WTC11 (cell line): ENCODE measurements at places on chromosomes 5 and 9. TPM values are rescaled to one million over a fixed set of nuclear protein-coding genes. Genes with fewer than 3 reads are reported as not detected.

Gene TEK
- 2.5 to 3.1 TPM (median 2.5 TPM) in 3 replicates for total RNA-seq

Gene CNTFR
- total RNA-seq, result 8.7 to 18.0 TPM (median 9.9 TPM) in 3 replicates

DNA sequence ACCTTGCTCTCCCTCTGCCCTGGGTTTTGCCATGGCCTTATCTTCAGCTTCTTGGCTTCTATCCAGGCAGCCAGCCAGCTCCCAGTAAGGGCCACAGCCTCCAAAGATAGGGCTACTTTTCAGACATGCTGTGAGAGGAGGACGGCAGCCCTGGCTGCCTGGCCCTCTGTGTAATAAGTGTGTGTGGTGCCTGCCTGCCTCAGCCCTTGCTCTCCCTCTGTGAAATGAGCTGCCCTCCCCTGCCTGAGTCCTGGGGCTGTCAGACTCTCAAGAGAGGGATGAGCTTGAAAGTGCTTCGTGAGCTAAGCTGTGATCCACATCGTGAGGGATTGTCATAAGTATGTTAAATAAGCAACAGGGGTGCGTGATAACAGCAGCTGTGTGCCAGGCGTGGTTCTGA, 8.1 kb downstream of the NDST1 start:
- DNase-seq, result no peak

- DNase-seq, result no peak
These were observed 108.8 kb upstream of the ASTN2 start for GRCh38 chr9:117523531-117524153.

- no peak for DNase-seq
These were observed 170.1 kb upstream of the ZNF618 start for GRCh38 chr9:113705928-113706519.
